ENCODE measurements at places on chromosomes 12 and 14. TPM values are rescaled to one million over a fixed set of nuclear protein-coding genes. Genes with fewer than 3 reads are reported as not detected.

PPP4R4 gene
- total RNA-seq = 0.68 TPM

SMAGP gene
- total RNA-seq = 15.7 TPM

GRCh38 chr12:7042842-7043241, 17.7 kb upstream of the C1S start:
- DNase-seq = no peak

- DNase-seq = no peak
Measured at GRCh38 chr12:18939051-18939450, 190.5 kb upstream of the PLEKHA5 start.

TMBIM4 gene
- total RNA-seq = 86.8 TPM

MTRFR gene
- total RNA-seq = 10.9 TPM

DPF3 gene
- total RNA-seq = not detected

DNA sequence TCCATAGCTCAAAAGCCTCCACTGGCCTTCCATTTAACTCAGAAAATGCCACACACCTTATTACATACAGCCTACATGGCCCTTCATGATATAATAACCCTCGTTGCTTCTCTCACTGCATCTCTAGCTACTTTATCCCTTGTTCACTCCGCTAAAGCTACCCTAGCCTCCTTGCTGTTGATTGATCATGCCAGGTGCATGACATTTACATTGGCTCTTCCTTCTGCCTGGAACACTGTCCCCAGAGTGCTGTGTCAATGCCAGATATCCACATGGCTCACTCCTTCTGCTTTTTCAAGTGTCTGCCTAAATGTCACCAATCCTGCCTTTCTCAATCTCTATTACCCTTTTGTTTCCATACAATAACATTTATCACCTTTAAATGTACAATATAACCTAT, 58.3 kb downstream of the CAND1 start:
- DNase-seq = no peak

- DNase-seq = no peak
Measured at GRCh38 chr12:99627459-99627858, 20.1 kb upstream of the GARIN6 start.

- DNase-seq = no peak
Measured at GRCh38 chr14:101137234-101137633, 233.7 kb upstream of the RTL1 start.

SLC7A8 gene
- total RNA-seq = 2.3 TPM

GRCh38 chr14:76814726-76815645, 2.3 kb upstream of the ANGEL1 start:
- DNase-seq = no peak

DACT1 gene
- total RNA-seq = 12.2 TPM

DNA sequence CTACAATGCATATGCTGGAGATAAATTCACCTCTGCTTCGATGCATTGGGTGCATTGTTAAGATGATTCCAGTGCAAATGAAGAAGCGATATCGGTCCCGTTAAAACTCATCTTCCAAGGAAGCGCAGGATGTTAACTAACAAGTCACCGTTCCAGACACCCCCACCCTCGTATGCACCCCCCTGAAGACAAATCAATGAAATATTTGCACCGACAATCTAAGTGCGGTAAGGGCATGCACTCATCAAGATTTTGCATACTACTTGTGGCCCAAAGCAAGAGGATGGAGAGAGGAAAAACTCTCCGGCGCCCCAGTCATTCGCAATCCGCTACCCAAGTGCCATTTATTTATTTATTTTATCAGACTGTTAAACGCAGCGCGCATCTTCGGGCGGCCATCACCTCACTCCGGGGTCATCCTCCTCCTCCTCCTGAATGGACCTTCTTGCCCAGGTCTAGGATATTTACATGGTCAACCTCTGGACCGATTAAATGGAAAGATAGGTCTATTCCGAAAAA, 1.2 kb downstream of the NOVA1 start:
- no peak for DNase-seq

- no peak for DNase-seq
Measured at GRCh38 chr14:67426161-67426560, 14.2 kb upstream of the PLEK2 start.

GRCh38 chr12:101608301-101609133, 13.7 kb downstream of the MYBPC1 start:
- DNase-seq = no peak

GRCh38 chr12:106321139-106321850, 18.8 kb downstream of the TCP11L2 start:
- DNase-seq = no peak

RNF212B gene
- total RNA-seq = not detected

ATP2A2 gene
- 128 TPM for total RNA-seq

KCNA5 gene
- 0.34 TPM for total RNA-seq

DNA sequence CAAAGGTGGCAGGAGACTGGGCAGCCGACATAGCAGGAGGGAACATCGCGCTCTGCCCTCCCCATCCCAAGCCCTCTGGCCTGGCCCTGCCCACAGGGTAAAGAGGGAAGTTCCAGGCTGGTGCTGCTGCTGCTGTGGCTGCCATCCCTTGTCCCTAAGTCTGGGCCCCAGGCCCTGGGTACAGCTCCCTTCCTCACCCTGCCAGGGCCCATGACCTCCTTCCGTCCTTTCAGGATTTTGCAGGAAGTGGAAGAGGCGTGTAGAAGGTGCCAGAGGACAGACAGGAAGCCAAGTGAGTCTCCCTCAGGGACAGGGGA, 14.7 kb upstream of the NCOR2 start:
- DNase-seq = no peak

- no peak for DNase-seq
Measured at GRCh38 chr14:47490353-47490752, 185.1 kb downstream of the MDGA2 start.

GRCh38 chr14:20811986-20812975, 9.6 kb upstream of the RNASE1 start:
- DNase-seq = no peak

EFS gene
- total RNA-seq = 15.4 TPM

DNA sequence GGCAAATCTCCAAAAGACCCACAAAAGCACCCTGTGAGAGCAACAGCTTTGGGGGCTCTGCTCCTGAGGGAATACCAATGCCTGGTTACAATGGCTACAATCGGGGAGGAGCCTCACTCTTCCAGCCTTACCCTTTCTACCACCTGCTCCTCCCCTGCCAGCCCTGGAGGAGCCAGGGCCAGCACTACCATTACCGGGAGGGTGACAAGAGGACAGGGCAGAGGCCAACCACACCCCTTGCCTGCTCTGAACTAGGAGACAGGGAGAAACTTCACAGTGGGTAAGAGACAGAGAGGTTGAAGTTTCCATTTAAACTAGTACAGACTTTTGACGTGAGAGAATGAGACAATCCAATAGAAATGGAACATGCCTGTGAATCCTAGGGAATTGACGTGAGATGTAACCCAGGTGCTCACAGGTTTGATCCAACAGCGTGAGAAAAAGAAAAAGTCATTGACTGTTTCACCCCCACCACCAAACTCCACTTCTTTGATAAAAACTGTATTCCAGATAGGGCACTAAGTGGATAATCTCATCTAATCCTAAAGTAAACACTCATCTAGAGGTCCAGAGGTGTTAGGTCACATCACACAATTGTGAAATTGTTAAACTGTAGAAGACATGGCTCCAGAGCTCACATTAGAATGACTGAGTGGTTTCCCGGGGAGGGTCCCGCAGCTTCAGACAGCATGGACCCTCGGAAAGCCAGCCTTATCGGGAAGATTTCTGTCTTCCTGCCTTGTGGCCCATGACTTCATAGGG, 8.4 kb upstream of the TC2N start:
- no peak for DNase-seq

DNA sequence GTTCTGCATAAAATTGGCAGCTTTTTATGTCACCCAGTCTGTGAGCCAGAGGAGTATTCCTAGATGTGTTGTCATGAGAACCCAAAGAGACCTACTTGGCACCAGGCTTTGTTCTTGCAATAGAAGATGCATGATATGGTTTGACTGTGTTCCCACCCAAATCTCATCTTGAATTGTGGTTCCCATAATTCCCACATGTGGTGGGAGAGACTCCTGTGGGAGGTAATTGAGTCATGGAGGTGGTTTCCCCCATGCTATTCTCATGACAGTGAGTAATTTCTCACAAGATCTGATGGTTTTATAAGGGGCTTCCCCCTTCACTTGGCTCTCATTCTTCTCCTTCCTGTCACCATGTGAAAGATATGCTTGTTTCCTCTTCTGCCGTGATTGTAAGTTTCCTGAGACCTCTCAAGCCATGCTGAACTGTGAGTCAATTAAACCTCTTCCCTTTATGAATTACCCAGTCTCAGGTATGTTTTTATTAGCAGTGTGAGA, 572.0 kb upstream of the ATP2B1 start:
- peak; percentile 31 for DNase-seq

CCDC177 gene
- under 0.01 TPM for total RNA-seq

GDF3 gene
- not detected for total RNA-seq

RNASE12 gene
- total RNA-seq = not detected

DNA sequence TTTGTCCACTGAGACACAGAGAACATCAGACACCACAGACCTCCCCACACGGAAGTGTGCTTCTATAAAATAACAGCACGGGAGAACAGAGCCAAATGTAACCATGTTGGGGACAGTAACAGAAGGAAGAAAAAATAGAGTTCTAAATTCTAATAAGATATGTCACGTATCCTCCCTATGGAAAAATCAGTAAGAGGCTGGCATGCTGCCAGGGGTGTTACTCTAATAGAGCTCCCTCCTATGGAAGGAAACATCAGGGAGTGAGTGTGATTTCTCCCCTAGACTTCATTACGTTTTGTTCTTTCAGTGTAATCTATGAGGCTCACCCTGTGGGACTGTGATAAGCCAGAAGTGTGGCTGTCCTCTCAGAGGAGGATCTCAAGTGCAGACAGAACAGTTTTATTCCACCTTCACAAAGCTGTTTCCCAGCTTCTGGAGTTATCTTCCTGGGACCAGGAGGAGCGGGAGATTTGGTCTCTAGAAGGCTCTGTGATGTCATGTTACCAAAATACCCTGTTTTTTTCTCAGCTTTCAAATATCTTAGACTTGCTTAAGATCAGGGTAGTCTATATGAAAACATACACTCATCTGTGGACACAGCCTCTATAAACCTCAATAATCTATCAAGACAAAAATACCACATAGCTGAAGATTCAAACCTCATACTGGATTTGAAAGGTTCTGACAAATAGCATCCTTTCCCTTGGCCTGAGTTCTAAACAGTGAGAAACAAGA, 69.3 kb downstream of the ZFC3H1 start:
- no peak for DNase-seq

GRCh38 chr14:54638135-54638446, 71.2 kb downstream of the SAMD4A start:
- DNase-seq = peak; percentile 60

TAS2R10 gene
- total RNA-seq = 0.34 TPM
